ENCODE measurements at places on chromosomes 12 and 14. TPM values are rescaled to one million over a fixed set of nuclear protein-coding genes. Genes with fewer than 3 reads are reported as not detected.

- no peak for DNase-seq
These were observed 6.4 kb downstream of the BCL11B start for GRCh38 chr14:99265571-99265970.

GRCh38 chr12:50325890-50326391 lies 42.6 kb upstream of the LIMA1 start:
- DNase-seq: no peak

DNA sequence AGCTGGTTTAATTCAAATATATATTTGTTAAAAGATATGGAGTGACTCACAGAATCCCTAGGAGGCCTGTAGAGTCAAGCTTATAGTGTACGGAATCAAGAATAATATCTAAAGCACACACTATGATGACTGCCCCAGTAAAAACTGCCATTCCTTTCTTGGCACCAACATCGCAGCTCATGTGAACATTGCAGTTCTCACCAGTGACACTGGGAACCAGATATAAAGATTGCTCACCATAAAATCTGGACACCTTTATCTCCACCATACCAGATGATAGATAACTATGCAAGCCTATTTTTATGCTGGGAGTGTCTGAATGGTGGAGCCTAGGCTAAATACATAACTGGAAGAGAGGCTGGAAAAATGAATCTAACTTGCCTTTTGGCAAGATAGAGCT lies 463.9 kb upstream of the TBX3 start:
- no peak for DNase-seq

GRCh38 chr14:74574706-74575105 lies 37.3 kb downstream of the LTBP2 start:
- DNase-seq: no peak

The CIROP gene
- not detected for total RNA-seq

The SLC17A8 gene
- total RNA-seq: not detected

GRCh38 chr12:123896767-123897166 lies 75.9 kb downstream of the CCDC92 start:
- no peak for DNase-seq

DNA sequence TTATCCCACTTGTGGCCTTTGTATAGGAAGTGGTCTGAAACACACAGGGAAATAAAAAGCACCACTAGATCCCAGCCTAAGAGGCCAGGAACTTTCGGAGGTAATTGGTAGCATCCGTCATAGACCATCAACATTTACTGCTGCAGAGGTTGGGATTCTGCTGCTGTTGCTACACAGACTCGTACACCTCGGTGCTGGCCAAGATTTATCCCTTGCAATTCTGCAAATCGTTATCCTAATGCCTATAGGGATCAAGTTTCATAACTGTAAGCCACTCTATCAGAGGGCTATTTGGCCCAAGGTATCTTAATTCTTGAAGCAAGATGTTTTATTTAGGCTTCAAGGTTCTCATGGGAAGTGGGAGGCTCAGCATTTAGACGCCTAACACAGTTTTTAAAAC lies 913.6 kb downstream of the GALC start:
- no peak for DNase-seq

DNA sequence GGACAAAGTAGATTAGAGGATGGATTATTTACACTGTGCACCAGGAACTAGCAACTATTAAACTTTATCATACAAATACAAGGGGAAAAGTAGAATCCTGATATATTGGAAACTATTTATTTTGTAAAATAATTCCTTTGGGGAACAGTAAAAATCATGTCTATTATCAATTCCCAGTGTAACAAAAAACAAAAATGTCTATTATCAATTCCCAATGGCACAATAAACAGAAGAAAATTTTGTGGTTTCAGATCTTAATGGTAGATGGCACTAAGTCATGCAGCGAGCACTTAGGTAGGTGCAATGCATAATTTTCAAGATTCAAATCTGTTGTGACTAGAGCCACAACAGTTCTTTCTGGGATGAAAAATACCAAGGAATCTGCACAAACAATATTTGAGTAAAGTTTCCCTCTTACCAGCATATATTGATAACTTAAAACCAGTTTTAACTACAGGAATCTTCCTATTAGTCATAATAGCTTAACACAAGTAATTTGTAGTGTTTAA lies 13.7 kb downstream of the CFL2 start:
- no peak for DNase-seq

DNA sequence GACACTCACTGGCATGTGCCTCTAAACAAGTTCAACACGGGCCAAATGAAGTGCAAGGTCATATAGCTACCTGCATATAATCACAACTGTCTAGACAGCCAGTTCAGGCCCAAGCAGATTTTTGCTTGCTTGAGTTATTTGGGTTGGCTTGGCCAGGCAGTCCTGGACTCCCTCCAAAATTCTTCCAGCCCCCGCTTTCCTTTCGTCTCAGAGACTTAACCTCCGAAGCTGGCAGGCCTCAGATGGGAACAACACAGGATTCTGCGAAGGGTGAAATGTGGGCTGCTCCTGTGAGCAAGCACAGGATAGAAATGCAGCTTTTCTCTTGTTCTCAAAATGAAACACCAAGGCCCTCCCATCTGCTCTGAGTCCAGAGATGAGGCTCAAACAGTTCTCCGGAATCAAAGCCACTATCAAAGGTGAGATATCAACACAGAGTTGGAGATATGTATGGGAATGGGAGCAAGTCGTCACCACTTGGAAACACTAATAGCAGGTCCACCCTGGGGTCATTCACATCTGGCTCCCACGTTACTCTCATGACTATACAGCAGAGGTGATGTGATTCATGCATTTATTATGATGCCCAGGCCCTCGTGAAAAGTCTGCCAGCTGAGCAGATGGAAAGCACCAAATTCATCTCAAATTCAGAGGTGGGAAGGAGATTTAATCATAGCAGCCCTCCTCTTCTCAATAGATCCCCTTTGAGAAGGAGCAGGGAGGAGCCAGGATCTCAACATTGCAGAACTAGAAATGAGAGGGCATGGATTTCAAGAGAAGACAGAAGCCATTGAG lies 389.8 kb downstream of the NUAK1 start:
- DNase-seq: no peak

DNA sequence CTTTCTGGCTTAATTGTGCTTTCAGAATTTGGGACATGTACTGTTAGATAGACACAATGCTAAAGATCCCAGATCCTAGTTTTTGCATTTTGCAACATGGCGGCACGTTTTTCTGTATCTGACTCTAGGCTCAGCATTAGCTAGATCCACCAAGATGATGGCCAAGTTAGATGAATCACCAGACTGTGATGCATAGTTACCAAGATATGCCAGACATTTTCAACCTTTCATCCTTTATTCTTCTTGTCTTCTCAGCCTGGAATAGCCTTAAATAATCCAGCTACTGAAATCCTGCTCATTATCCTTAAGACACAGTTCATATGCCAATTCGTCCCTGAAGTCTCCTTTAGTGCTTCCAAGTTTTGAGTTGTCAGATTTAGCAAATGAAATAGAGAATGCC lies 144.9 kb upstream of the CRY1 start:
- no peak for DNase-seq

- no peak for DNase-seq
These were observed 1.4 kb downstream of the THTPA start for GRCh38 chr14:23557521-23557920.
